ENCODE measurements at places on chromosomes 5 and 9.

GRCh38 chr9:9229269-9229668, 1383.5 kb downstream of the PTPRD start:
- no peak for DNase-seq

DNA sequence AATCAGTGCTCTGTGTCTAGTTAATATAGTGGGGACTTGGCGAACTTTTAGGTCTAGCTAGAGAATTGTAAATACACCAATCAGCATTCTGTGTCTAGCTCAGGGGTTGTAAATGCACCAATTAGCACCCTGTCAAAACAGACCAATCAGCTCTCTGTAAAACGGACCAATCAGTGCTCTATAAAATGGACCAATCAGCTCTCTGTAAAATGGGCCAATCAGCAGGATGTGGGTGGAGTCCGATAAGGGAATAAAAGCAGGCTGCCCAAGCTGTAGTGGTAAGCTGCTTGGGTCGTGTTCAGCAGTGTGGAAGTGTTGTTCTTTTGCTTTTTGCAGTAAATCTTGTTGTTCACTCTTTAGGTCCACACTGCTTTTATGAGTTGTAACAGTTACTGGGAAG, 3.6 kb upstream of the OTULINL start:
- DNase-seq, result no peak

DNA sequence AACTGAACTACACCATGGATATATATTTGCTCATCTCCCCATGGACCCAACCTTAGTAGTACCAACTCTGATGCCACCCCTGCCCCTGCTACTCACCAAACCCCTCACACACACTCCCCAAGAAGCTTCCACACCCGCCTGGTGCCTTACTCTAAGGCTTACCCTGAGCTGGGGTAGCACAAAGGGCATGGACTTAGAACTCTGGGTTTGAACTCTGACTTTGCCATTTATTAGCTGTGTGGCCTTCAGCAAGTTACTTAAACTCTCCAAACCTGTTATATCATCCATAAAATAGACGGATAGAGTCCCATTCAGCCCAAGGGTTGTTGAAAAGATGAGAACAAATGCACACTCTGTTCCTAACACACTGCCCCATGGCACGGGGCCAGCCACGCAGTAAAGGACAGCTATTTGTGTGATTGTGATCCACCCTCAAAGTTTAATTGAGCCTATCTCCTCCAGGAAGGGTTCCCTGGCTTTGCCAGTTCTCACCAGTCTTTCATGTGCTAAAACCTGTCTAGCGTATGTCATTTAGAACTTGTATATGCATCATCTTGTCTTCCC, 111.0 kb downstream of the KLHL3 start:
- DNase-seq, result no peak

DNA sequence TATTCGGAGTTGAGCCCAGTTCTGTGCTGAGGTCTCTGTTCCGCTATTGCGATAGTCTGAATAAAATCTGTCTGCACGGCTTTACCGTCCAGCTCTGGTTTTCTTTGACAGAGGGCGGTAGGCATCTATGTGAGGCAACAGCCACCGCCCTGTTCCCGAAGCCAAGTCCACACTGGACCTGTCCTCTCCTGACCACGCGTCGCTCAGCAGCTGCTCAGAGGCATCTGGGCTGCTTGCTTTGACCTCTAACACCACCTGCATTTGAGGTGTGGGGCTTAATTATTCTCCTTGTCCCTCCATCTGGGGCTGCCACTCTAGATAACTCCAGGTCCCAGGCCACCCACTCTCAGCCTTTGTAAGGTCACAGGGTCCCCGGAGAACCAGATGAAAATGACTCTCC, 168.4 kb upstream of the SMIM23 start:
- no peak for DNase-seq

- no peak for DNase-seq
Measured at GRCh38 chr5:1171340-1171941, 30.0 kb upstream of the SLC6A19 start.
